Left kidney (tissue), 8 donors: ENCODE measurements at places on chromosomes 3 and 15. TPM values are rescaled to one million over a fixed set of nuclear protein-coding genes. Genes with fewer than 3 reads are reported as not detected.

DNA sequence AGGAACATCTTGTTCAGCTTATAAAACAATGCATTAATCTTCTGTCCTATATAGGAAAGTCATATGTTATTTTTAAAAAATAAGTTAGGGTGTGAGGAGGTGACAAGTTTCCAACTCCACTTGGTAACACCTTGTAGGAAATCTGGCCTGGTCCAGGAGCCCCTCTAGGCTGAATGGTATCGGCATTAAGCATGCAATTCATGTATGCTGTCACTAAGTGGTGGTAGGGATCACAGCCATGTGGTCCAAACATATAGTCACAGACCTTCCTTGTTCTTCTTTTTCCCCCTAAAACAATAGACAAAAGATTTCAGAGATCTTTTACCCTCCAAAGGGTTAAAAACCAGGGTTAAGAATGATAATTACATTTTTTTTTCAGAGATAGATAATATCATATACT is 4.2 kb upstream of the APBA2 start:
- DNase-seq, result no peak

- DNase-seq, result no peak
These were observed 1.1 kb downstream of the ADPGK start for GRCh38 chr15:72782274-72783003.

Gene GNAT1
- not detected for polyA plus RNA-seq

DNA sequence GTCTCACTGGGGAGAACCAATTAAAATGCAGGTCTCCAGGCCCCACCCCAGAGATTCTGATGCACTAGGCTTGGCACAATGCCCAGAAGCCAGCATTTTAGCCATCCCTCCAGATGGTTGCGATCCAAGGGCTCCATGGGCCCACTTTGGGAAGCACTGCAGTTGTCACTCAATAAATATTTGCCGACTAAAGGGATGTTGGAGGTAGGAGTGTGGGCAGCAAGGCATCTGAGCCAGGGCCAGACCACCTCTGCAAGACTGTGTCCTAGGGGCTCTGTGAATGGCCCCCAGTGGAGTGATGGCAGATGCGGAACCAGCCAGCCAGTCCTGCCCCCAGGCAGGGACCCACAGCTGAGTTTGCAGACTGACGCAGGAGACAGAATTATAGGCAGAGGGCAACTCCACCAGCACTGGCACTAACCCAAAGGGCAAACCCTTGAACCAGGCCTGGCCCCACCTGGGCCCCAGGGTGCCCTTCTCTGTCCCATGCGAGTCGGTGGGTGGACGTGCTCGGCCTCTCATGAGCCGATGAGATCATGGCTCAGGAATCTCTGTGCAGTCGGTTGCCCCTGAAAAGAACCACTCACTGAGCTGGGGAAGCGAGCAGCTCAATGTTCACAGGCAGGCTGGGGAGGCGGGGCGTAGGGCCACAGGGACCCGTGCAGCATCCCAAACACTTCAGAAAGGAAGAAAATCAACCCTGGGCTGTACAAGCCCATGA is 49.7 kb downstream of the SEMA5B start:
- DNase-seq, result peak; percentile 73

DNA sequence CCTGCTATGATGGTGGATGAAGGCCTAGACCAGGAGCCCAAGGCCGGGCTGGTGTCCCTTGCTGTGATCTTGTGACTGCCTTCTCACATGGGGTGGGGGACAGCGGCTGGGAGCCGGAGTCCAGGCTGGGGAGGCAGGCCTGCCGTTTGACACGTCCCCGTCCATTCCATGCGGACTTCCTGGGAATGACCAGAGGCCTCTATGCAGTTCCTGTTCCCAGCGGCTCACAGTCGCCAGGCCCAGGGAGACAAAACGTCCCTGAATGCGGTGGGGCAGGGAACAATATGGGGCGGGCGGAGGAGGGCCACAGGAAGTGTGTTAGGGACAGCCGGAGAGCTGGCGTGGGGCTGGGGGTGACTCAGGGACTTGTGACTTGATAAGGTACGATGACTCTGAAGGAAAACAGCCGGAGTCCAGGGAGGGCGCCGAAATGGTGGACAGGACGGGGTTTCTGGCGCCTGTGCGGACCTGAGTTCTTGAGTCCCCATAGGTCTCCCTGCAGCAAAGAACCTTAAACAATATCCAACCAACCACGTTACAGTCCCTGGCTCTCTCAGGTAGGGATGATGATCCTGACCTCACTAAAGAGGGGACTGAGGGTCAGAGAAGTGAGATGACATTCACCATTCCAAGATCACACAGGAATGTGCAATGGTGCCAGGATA is 40.5 kb upstream of the SMAD6 start:
- no peak for DNase-seq

Gene PRRT3
- polyA plus RNA-seq, result 4.4 TPM

DNA sequence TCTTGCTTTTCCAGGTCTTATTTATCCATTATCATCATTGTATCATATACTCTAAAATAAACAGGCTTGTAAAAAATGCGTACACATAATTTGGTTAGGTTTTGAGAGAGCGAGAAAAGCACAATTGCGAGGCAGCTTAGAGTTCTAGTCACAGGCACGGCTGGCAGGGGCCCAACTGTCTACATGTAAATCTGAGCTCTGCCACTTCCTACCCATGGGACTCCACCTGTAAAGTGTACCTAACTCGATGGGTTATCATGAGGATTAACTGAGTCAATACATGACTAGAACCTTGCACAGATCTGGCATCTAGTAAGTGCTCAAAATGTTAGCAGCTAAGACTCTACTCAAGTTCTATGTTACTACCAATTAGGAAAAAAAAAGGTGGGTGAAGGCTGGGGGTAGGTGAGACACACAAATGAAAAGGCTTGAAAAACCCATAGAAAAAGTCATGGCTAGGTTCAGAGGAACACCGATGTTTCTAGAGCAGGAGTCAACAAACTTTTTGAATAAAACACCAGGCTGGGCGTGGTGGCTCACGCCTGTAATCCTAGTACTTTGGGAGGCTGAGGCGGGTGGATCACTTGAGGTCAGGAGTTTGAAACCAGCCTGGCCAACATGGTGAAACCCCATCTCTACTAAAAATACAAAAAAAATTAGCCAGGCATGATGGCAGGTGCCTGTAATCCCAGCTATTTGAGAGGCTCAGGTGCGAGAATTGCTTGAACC is 36.2 kb downstream of the GLB1 start:
- DNase-seq, result no peak

GRCh38 chr15:82624438-82624837 is 22.7 kb downstream of the CPEB1 start:
- DNase-seq, result no peak

DNA sequence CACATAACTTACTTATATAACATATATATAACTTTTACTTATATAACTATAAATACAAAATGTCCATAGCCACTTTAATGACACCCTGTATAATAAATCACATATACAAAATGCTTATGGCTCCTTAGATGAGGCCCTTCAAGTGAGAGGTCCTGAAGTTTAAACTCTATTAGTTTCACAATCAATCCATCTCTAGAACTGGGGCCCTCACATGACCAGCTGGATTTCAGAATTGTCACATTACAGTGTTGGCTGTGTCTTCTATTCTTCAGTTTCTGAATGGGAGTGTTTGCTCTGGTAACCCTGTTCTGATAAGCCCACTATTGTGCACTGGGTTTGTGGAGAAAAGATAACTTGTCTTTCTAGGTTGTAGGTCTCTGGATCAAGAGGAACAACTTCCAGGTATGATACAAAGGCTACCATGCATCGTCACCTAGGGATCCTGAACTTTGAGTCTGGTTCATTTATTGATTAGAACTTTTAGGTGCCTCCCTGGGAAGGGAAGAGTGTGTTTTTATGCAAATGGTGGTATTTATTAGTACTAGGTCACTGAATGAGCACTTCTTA is 107.9 kb downstream of the DNAH12 start:
- no peak for DNase-seq

DNA sequence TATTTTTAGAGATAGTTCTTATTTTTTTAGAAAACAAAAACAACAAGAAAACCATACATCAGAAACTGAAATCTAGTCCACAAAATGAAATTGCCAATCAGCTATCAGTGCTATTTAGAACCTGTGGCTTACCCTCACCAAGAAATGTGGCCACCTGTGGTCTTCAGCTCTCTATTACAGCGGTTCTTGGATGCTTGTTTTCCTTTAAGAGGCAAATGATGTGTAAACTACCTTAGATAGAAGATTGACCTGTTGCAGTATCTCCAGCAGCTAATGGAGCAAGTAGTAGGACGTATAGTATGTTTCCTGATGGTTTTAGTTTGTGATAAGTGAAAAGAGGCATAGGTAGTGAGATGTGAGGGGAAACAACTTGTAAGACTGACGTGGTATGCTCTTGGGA is 21.2 kb downstream of the TFG start:
- DNase-seq, result no peak

Gene SEMA3B
- polyA plus RNA-seq, result 78.6 TPM
